Renal cortex interstitium (tissue), 15 donors: ENCODE measurements at places on chromosomes 5 and 9.

GRCh38 chr5:66230551-66230950 is 86.5 kb downstream of the SREK1 start:
- DNase-seq = no peak

DNA sequence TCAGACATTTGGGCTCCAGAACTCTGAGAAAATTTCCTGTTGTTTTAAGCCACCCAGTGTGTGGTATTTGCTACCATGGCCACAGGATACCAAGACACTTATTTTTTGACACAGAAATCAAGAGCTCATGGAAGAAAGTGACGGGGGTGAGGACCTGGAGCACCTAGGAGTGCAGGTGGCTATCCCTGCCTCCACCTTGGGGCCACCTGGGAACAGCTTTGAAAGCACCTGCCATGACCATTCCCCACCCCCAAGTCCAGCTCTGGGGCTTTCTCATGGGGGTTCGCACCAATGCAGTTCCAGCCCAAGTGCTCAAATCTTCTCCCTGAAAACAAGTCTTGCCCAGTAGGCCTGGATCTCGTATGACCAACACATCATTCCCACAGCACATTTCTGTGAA is 214.9 kb upstream of the IRX1 start:
- no peak for DNase-seq

- DNase-seq = no peak
Observed at GRCh38 chr5:74295676-74296075, 344.9 kb downstream of the ENC1 start.

GRCh38 chr5:156314416-156314815 is 12.5 kb upstream of the SGCD start:
- no peak for DNase-seq
